ENCODE measurements at places on chromosomes 7 and 10. TPM values are rescaled to one million over a fixed set of nuclear protein-coding genes. Genes with fewer than 3 reads are reported as not detected.

ABCB4 gene
- total RNA-seq = not detected

DNA sequence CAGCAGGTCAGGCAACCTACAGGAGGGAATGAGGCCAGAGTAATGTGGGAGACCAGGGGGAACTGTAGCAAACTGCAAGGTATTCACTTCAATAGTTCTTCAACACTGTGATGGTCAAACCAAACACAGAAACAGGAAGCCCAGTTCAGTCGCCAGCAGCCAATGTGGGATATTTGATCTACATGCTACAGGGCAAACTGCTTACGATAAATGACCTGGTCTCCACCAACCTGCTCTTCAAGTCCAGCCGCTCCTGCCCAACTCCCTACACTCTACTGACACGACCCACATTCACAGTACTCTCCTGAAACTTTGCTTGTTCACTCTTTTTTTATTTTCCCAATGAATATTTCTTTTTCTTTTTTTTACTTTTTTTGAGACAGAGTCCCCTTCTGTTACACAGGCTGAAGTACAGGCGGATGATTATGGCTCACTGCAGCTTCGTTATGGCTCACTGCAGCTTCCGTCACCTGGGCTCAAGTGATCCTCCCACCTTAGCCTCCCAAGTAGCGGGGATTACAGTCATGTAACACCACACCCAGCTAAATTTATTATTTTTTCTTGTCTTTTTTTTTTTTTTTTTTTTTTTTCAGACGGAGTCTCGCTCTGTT lies 42.1 kb downstream of the MDH2 start:
- no peaks in the 10 kb centered on the region for H3K4me1 ChIP-seq
- H3K27ac ChIP-seq = no peak overlapping the region

FAM13C gene
- total RNA-seq = not detected

FKBP9 gene
- 0.53 TPM for total RNA-seq

DNA sequence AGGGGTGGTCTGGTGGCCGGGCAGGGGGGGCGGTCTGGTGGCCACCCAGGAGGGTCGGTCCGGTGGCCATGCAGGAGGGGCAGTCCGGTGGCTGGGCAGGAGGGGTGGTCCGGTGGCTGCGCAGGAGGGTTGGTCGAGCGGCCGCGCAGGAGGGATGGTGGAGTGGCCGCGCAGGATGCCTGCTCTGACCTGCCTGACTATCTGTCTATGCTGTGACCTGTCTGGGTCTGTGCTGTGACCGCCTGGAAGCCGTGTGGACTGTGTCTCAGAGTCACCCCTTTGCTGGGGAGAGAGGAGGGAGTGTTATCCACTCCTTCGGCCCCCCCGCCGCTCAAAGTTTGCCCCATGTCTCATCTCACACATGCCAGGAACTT lies 113.2 kb downstream of the ACTR3B start:
- no peak for DNase-seq
- H3K36me3 ChIP-seq = no peaks in the 10 kb centered on the region
- no peaks in the 10 kb centered on the region for H3K27me3 ChIP-seq
- H3K27ac ChIP-seq = no peak overlapping the region
- H3K4me1 ChIP-seq = no peaks in the 10 kb centered on the region

DNA sequence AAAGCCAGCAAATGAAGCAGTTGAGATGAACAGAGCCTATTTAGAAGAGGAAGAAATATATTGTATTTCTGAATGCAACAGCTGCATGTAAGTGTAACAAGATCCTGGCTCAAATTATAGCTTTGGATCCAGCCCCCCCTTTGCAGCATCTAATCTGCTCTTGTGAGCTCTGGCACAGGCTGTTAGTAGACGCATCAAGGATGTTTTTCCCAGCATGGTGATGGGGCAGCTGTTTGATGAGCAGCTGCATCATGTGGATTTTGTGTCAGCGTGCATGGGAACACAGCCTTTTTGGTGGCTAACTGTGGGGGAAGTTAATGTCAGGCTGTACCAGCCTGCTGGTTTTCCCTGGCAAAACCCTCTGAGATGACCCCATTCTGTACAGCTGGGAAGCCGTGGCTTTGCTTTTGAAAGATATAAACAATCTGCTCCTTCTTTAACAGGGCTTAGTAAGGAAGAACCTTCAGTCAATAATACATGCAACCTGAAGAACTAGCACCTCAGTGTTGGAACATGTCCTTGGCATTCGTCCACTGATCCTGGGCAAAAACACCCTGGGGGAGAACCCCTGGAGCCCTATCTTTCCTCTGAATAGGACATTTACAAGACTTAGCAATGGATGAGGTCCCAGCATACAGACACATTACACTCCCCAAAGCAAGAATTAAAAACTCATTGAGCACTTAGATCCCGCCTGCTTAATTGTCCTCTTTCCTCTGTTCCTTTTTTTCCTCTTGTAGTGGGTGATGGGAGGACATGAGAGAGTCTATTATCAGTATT lies 70.6 kb downstream of the NPS start:
- H3K4me1 ChIP-seq = no peaks in the 10 kb centered on the region
- no peaks in the 10 kb centered on the region for H3K36me3 ChIP-seq
- H3K27me3 ChIP-seq = no peaks in the 10 kb centered on the region
- DNase-seq = no peak
- H3K4me3 ChIP-seq = no peak overlapping the region

- peak; percentile 47 for DNase-seq
- no peaks in the 10 kb centered on the region for H3K27me3 ChIP-seq
- H3K36me3 ChIP-seq = no peaks in the 10 kb centered on the region
- H3K4me3 ChIP-seq = peak overlapping the region; percentile 72
These were observed 155.5 kb upstream of the LYZL2 start for GRCh38 chr10:30784897-30785605.

GRCh38 chr7:220151-220841 lies 27.9 kb downstream of the FAM20C start:
- H3K4me3 ChIP-seq = no peak overlapping the region
- H3K27me3 ChIP-seq = no peaks in the 10 kb centered on the region
- no peak for DNase-seq
- no peak overlapping the region for H3K27ac ChIP-seq

- H3K4me1 ChIP-seq = no peaks in the 10 kb centered on the region
- H3K4me3 ChIP-seq = peak overlapping the region; percentile 31
- DNase-seq = peak; percentile 46
- H3K27me3 ChIP-seq = no peaks in the 10 kb centered on the region
- no peaks in the 10 kb centered on the region for H3K36me3 ChIP-seq
These were observed 109.6 kb upstream of the MTPN start for GRCh38 chr7:136086712-136087111.

DNA sequence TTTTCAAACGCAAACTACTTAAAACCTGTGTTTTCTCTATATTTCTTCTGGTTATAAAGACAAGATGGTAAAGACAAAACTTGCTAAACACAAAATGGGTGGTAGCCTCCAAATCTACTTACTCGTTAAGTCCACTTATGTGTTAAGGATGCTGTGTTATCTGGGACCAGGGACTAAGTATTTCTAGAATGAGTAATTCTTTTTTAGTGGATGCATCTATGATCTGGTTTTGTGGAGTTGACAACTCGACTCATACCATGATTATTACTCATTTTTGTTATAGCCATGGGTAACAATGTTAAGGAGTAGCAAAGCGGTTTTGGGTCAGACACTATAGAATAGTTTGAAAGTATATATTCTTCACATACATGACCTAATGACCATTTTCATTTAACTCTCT lies 239.5 kb upstream of the FOXP2 start:
- no peak overlapping the region for H3K4me3 ChIP-seq
- no peaks in the 10 kb centered on the region for H3K4me1 ChIP-seq
- H3K36me3 ChIP-seq = no peaks in the 10 kb centered on the region
- H3K27ac ChIP-seq = no peak overlapping the region
- H3K27me3 ChIP-seq = no peaks in the 10 kb centered on the region
- DNase-seq = no peak

GRCh38 chr7:115146148-115146547 lies 224.3 kb downstream of the MDFIC start:
- H3K4me3 ChIP-seq = no peak overlapping the region
- DNase-seq = no peak
- no peak overlapping the region for H3K27ac ChIP-seq
- H3K36me3 ChIP-seq = no peaks in the 10 kb centered on the region
- H3K4me1 ChIP-seq = peaks cover 4% of the 10 kb centered on the region
- H3K27me3 ChIP-seq = no peaks in the 10 kb centered on the region

GRCh38 chr7:18572154-18572553 lies 76.6 kb downstream of the HDAC9 start:
- peaks cover 1% of the 10 kb centered on the region for H3K4me1 ChIP-seq
- H3K36me3 ChIP-seq = no peaks in the 10 kb centered on the region
- H3K27ac ChIP-seq = no peak overlapping the region
- no peaks in the 10 kb centered on the region for H3K27me3 ChIP-seq
- no peak overlapping the region for H3K4me3 ChIP-seq

DNA sequence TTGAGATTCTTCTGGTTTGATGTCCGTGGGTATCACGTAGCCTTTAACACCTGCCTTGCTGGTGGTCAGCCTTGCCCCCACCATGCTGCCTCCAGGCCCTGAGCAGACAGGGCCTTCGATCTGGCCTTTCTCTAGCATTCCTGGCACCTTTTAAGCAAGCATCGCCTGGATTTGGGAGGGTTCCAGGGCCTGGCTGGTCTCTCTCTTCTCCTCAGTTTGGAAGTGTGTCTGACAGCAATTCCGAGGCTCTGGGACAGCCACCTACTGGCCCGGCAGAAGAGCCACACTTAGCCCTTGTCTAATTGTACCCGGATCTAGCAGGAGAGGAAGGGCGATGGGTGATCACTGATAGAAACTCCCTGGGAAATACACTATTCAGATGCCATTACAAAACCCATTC lies 441.3 kb upstream of the MKI67 start:
- no peak overlapping the region for H3K27ac ChIP-seq
- H3K4me1 ChIP-seq = no peaks in the 10 kb centered on the region
- no peaks in the 10 kb centered on the region for H3K36me3 ChIP-seq
- no peak for DNase-seq

DNA sequence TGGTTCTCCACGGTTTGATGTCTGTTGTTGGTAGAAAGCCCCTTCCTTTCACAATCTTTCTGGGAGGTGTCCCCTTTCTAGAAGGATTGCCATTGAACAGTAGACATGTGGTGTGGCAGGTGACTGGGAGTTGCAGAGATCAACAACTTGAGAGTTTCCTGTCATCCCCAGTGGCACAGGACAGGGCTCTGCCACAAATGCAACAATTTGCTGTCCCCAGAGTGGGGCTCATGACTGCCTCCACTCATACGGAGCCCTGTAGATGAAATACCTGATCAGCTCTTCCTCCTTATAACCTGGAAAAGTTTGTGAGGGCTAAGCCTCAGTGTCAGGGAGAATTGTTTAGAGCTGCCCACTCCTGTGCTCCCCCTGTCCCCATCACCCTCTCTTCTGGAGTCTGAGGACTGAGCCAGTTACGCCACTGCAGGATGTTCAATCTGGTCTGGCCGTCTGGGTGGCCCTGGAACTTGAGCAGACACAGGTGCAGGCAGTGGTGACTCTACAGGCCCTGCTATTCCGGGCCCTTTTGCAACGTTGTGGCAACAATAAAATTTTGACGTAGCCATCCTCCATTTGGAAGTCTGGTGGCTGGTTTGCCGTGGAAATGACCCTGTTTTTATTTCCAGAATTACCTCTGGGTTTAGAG lies 6.5 kb downstream of the DBNL start:
- no peak overlapping the region for H3K4me3 ChIP-seq
- H3K36me3 ChIP-seq = peaks cover 50% of the 10 kb centered on the region
- DNase-seq = peak; percentile 37
- H3K27me3 ChIP-seq = no peaks in the 10 kb centered on the region
- H3K4me1 ChIP-seq = peaks cover 48% of the 10 kb centered on the region

ZNF467 gene
- total RNA-seq = not detected

- no peak for DNase-seq
- H3K27me3 ChIP-seq = no peaks in the 10 kb centered on the region
- H3K4me1 ChIP-seq = no peaks in the 10 kb centered on the region
- H3K27ac ChIP-seq = no peak overlapping the region
These were observed 767.4 kb upstream of the GHITM start for GRCh38 chr10:83371696-83372490.

GRCh38 chr10:125284875-125285597 lies 124.7 kb upstream of the CTBP2 start:
- no peak overlapping the region for H3K4me3 ChIP-seq
- no peak for DNase-seq
- H3K27me3 ChIP-seq = no peaks in the 10 kb centered on the region
- no peaks in the 10 kb centered on the region for H3K36me3 ChIP-seq
- no peaks in the 10 kb centered on the region for H3K4me1 ChIP-seq

GRCh38 chr7:41448104-41448503 lies 254.8 kb downstream of the INHBA start:
- H3K27ac ChIP-seq = no peak overlapping the region
- no peaks in the 10 kb centered on the region for H3K4me1 ChIP-seq
- H3K36me3 ChIP-seq = no peaks in the 10 kb centered on the region
- DNase-seq = no peak
- no peaks in the 10 kb centered on the region for H3K27me3 ChIP-seq
- no peak overlapping the region for H3K4me3 ChIP-seq

- peaks cover 7% of the 10 kb centered on the region for H3K36me3 ChIP-seq
- peaks cover 26% of the 10 kb centered on the region for H3K4me1 ChIP-seq
- H3K27me3 ChIP-seq = no peaks in the 10 kb centered on the region
- peak overlapping the region; percentile 10 for H3K27ac ChIP-seq
These were observed 30.7 kb downstream of the ERCC6 start for GRCh38 chr10:49508249-49508648.

DNA sequence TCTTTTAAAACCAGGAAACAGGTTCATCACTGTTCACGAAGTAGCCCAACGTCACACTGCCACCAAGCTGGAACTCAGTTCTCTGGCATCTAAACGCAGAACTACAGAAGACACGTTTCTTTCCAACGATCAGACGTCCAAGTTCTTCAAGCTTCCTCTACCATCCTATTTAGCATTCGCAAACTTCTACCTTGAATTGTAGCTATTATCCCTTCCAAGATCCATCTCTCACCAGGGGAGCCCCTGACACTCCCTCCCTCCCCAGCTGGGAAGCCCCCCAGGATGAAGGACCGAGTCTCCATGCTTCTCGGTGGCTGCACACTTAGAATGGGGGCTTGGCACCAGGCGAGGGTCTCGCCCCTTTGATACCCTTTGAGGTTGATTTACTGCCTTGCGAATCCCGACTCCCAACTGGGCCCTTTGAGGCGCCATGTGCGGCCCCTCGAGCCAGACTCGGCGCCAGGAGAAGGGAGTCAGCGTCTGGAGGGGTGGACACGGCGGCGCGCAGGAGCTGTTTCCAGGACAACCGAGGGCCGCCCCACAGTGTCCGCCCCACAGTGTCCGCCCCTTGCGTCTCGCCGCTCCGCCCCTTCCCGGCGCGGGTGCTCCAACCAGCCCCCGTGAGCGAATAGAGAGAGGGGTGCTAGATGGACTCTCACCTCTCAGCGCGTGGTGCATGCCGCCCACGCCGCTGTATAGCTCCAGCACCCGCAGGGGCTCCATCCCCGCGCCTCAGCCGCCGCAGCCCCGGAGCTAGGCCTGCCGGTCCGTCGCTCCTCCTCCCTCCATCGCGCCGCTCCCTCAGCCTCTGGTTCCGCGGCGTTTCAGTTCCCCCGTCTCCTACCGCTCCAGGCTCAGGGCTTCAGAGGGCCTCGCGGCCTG lies at the start of gene TRDMT1:
TRDMT1 (minus strand) TSS at position 761 of the 882 bp plus-strand sequence; CDS start at position 723, 38 bp downstream.
- no peaks in the 10 kb centered on the region for H3K27me3 ChIP-seq
- peak; percentile 83 for DNase-seq
- H3K4me1 ChIP-seq = peaks cover 55% of the 10 kb centered on the region
- peak within 1 kb of the TSS; percentile 93 for H3K4me3 ChIP-seq
- peaks cover 2% of the 10 kb centered on the region for H3K36me3 ChIP-seq

GRCh38 chr7:94127026-94127425 lies 122.9 kb upstream of the BET1 start:
- no peak overlapping the region for H3K27ac ChIP-seq
- peaks cover 22% of the 10 kb centered on the region for H3K27me3 ChIP-seq
- no peaks in the 10 kb centered on the region for H3K4me1 ChIP-seq
- no peak overlapping the region for H3K4me3 ChIP-seq
- H3K36me3 ChIP-seq = no peaks in the 10 kb centered on the region

- H3K27ac ChIP-seq = no peak overlapping the region
- H3K4me3 ChIP-seq = no peak overlapping the region
- H3K4me1 ChIP-seq = no peaks in the 10 kb centered on the region
- H3K36me3 ChIP-seq = no peaks in the 10 kb centered on the region
- H3K27me3 ChIP-seq = no peaks in the 10 kb centered on the region
These were observed 1672.9 kb downstream of the REEP3 start for GRCh38 chr10:65194126-65194525.

Measured in activated CD8-positive, alpha-beta memory T cell treated with anti-CD3 and anti-CD28 coated beads, Interleukin-2, amount 10 ng/mL, durations not matched to agents 7 days and 5 days (primary cell).